MG63 (cell line): ENCODE measurements at places on chromosomes 13 and 19.

DNA sequence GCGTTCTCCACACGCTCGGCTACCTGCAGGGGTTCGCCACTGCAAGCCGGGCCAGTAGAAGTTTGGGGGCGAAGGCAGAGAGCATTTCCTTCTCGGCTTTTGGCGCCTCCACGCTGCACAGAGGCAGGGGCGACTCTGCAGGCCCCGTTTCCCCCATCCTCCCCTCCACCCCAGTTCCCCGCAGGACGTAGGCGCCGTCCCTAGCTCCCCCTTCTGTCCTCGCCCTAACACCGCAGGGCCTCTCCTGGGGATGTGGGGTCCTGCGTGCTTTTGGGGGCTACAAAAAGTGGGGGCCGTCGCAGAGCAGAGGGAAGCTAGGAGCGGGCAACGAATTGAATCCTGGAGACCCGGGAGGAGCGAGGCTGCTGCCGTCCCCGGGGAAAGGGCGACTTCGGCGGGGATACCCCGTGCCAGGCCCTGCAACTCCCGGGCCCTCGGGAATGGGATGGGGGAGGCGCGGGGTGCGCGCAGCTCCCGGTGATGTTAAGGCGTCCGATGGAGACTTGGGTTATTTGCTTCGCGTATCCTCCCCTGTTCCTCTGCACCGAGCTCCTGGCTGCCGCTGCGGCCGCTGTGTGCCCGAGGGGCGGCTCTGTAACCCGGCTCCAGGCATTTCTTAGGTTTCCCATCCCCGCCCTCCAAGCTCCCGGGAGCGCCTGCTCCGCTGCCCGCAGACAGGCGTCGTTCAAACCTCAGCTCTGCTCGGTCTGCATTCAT is 255.9 kb upstream of the SOX21 start:
- DNase-seq: peak; percentile 4

GRCh38 chr13:49314344-49314882 is 66.7 kb downstream of the CDADC1 start:
- no peak for DNase-seq

GRCh38 chr19:54489766-54490165 is 12.9 kb upstream of the LAIR2 start:
- DNase-seq: no peak

GRCh38 chr13:24006520-24007248 is 109.4 kb upstream of the C1QTNF9B start:
- DNase-seq: no peak

DNA sequence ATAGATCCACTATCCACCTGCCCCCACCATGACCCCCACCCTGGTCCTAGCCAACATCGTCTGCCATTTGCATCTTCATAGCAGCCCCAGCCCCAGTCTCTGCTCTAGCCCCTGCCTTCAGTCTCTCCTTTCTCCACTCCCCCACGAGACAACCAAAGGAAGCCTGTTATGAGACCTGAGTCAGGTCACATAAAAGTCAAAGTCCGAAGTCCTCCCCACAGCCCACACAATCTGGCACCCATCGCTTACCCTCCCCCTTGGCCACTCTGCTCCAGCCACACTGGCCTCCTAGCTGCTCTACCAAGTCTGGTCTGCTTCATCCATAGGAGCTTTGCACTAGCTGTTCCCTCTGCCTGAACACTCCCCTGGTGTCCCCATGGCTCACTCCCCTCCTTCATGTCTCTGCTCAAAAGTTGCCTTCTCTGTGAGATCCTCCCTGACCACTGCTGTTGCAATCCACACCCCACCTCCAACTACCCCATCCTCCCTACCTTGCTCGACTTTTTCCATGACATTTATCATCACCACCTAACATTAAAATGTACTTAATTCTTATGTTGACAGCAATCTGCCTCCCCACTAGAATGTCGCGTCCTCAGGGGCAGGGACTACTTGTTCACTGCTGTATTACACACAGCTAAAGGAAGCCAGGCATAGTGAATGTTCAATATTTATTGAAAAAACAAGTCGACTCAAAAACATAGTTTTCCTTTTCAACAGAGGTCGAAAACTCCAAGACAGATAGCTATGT is 1.2 kb upstream of the PLEKHG2 start:
- peak; percentile 40 for DNase-seq

- DNase-seq: peak; percentile 15
Measured at GRCh38 chr19:32830231-32831014, 39.1 kb downstream of the SLC7A9 start.

- peak; percentile 69 for DNase-seq
Measured at GRCh38 chr13:27374650-27375049, 49.8 kb upstream of the GTF3A start.

DNA sequence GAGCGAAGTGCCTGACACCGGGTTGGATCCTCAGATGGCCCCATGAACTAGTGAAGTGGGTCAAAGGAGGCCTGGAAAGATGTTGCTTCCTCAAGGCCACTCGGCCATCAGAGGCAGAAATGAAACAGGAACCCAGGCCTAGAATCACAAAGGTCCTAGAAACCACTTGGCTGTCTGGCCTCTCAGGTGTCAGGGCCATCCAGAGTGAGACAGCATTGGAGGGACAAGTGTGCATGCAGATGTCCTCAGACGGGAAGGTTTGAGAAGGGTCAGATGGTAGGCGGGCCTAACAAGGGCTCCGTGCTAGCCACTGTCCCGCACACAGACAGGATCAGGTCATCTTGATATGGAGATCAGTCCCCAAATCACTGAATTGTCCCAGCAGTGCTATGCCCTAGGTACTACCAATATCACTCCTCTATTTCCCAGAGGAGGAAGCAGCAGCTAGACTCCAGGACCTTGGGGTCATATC is 14.3 kb downstream of the CCDC97 start:
- DNase-seq: no peak

DNA sequence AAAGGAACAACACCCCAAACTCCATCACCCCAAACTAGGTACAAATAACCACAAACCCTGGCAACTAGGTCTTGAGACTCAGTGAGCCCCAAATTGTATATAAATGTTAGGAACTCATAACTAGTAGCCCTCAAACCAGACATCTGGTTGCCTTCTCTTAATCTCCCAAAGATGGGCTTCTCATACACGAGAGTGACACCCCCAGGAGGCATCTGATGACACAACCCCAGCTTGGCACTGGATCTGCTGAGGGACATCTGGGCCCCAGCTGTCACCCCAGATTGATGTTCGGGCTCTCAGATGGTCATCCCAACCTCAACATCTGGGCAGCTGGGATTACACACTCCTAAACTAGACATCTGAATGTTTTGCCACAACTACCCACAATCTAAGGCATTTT is 14.8 kb downstream of the RABAC1 start:
- DNase-seq: no peak

GRCh38 chr19:13794398-13794756 is 866 bp upstream of the ZSWIM4 start:
- peak; percentile 97 for DNase-seq

DNA sequence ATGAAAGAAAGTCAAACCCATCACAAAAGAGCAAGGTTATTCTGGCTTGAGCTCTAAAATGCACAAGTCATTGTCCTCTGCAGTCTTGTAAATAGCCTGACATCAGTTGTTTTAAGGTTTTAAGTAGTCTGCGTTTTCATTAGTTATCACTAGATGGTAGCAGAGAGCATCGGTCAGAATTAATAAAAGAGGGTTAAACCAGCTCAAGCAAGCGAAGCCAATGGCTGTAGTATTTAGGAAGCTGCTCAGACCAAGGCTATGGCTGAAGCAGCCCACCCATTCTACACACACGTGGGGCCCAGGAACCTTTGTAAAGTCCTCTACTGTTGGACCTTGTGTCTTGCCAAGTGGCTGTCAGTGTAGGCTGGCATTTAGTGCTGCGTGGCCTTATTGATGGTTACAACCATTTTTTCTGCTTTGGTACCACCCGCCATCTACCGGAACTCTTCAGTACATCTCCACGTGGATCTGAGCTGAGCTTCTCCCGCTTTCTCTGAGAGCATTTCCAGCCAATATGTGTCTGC is 13.3 kb upstream of the ZNF57 start:
- no peak for DNase-seq
